CD4-positive, alpha-beta T cell treated with Interleukin-10 for 1 hour (primary cell): ENCODE measurements at places on chromosomes 11 and 22.
A peak's percentile ranks its signal among the peaks of the same experiment; 100 is the strongest.

GRCh38 chr11:35359321-35360054 lies 59.9 kb downstream of the SLC1A2 start:
- no peak for DNase-seq

DNA sequence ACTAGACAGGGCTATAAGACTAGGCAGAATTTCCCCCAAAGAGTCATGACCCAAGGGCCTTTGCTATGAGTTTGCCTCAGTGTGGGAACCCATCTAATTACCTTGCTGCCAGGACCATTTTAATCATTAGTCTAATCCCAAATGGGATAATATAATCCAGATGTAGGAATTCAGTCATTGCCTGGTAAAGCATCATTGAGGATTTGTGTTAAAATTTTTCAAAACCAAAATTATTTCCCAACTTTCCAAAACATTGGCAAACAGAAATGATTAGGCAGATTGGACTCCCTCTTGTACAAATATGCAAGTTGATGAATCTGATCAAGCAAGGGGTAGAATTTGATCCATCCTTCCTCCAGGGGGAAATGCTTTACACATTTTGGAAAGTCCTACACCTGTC lies 16.2 kb upstream of the MMP13 start:
- no peak for DNase-seq

DNA sequence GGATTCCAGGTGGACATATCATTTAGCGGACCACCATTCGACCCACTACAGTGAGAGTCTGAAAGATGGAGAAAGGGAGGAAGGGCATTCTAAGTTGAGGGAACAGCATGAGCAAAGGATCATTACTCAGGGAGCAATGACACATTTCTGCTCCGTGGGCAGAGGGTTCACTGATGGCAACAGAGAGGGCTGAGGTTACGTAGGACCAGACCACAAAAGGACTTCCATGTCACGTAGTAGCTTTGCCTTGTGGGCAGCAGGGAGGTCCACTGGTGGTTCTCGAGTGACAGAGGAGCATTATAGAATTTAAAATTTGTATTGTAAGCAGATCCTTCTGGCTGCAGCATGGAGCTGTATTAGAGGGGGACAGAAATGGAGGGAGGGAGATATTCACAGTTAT lies 109.7 kb upstream of the NAV2 start:
- no peak for DNase-seq

DNA sequence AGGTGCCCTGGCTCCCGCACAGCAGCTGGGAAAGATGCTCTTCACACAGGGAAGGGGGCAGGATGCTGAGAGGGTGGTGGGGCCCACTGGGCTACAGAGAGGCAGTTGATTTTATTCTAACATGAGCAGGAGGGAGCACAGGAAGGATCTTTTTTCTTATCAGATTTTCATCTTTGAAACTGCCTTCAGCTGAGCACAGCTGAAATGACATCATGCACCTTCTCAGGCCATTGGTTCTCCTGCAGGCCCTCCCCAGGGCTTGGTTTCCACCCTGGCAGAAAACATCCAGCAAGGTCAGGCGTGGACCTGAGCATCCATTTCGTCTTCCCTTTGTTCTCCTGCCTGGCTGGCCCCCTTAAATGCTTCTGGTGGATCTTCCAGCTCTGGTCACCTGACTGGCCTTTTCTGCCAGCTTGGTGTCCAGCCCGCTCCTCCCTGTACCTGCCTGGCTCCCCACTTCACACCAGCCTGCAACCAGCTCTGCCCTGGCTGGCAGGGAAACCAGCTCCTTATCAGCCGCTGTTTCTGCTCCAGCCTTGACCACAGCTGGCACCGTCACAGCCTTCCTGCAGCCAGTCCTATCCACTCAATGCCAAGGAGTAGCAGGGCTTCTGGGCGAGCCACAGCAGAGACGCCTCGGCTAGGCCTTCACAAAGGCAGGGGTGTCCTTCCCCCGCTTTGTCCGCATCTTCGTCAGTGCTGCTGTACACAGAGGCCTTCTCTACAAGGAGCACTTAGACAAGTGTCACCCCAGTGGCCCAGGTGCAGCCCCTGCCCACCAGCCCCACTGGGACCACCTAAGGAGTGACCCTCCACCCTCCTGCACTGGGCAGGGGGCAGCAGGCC lies 36.5 kb downstream of the TOM1 start:
- no peak for DNase-seq

- DNase-seq, result no peak
These were observed 3.7 kb downstream of the PPM1F start for GRCh38 chr22:21948824-21949568.

- no peak for DNase-seq
These were observed 21.0 kb upstream of the UVRAG start for GRCh38 chr11:75793966-75794365.

DNA sequence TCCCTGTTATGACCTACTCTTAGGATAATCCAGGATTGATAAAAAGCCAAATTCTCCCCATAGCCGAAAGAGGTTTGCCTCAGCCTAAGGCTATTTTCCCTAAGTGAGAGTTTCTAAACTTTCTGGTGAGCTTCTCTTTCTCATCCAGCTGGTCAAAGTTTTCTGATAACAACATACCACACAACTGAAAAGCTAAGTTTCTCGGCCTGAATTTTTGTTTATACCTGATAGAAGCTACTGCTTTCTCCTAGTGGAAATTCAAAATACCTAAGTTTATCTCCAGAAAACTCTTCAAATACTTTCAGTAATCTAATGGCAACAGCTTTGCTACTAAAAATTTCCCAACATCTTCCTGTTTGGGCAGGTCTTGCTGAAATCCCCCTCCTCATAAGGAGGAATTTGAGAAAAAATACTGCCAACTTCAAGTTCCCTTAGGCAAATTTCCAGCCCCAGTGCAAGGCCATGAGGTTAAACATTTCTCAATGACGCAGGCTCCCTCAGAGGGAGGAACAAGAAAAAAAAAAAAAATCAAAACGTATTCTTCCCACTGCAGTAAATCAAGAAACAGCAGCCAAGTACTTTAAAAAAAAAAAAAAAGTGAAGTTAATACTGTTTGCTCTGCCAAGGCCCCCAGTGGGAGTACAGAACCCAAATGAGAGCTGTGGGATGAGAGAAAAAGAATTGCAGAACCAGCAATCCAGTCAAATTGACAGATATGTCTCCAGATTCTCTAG lies 127.0 kb downstream of the MRTFA start:
- DNase-seq, result no peak

DNA sequence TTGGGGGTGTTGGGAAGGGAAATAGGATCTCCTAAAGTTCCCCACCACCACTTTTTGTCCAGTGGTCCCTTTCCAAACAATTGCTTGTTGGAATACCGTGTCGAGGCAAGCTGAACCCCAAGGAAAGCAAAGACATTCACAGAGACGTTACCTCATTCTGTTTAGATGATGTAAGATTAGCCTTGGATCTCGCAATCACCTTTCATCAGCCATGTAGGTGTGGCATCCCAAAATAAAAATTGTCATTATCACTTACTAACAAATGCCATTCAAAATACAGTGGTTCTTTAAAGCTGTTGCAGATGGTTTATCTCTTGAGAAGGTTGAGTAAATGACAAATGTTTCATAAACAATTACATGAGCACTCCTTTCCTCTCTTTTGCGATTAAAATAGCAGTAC lies 86.5 kb upstream of the SLC25A18 start:
- no peak for DNase-seq

DNA sequence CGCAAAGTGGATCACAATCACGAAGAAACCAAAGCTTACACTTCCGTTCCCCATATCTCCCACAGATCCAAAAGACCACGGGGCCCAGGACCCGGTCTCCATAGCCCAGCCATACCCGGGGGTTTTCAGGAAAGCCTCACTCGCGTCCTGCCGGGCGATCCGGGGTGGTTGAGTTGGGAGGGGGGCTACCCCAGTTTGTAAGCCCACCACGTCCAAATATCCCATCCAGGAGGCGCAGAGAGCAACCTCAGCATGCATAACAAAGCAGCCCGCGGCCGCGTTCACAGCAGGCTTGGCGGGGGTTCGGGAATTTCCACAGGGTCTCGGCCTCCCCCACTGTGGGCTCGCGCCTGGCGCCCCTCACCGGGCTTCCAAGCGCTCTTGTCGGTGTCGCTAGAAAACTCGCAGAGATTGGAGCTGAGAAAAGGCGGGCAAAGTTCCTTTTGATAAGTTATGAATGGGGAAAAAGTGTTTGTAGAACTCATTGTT lies 9.5 kb downstream of the SDF2L1 start:
- no peak for DNase-seq

DNA sequence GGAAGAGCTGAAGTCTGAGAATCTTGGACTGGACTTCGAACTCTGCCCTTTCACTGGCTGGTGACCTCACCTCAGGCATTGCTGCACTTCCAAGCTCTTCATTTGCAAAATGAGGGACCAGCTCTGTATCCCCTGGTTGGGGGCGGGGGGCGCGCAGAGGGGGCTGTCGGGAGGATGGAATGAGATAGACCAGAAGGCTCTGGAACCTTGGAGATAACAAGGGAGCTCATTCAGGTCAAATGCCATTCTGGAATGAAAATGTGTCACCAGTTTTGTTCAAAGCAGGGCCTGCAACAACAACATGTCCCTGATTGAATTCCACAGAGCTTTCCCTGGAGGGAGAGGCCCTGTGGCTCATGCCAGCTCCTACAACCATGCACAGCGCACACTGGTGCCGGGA lies 370.5 kb downstream of the MN1 start:
- no peak for DNase-seq

DNA sequence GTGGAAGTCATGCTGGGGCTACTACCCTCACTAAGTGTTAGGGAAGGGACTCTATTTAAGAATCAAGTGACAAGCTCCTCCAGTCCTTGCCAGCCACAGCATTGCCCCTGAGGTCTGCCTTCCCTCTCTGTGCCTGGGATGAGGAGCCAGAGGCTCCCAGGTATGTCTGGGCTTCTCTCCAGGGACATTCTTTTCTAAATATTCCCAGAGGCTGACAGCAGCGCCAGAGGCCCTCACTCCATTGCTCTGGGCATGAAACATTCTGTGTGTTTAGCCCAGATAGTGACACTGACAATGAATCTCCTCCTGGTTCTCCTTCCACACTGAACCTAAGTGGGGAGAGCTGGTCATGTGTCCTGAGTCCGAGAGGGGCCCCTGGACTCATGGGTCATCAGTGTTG lies 2.2 kb downstream of the OR51E1 start:
- no peak for DNase-seq

- no peak for DNase-seq
These were observed 18.5 kb upstream of the SPON1 start for GRCh38 chr11:13944016-13944415.

- no peak for DNase-seq
These were observed 12.3 kb downstream of the LTO1 start for GRCh38 chr11:69662806-69663205.

GRCh38 chr11:68125164-68125563 lies 4.0 kb upstream of the CHKA start:
- no peak for DNase-seq

DNA sequence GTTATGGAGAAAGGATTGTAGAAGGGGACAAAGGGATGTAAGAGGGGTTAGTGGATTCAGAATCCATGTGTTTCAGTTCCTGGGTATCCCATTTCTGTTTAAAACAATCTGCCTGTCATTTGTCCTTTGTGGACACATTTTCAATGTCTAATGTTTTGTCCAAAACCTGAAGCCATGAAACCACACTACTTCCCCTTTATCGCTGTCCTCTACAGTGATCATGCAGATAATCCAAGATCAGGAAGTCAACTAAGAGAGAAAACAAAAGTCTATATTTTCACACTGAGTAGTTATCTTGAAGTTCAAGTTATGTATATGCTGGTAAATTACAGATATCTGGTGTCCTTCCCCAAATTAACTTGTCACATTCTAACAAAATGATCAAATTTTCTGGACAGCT lies 457.0 kb downstream of the NTM start:
- DNase-seq, result no peak

- no peak for DNase-seq
These were observed 4.1 kb downstream of the ROBO3 start for GRCh38 chr11:124869331-124869730.

DNA sequence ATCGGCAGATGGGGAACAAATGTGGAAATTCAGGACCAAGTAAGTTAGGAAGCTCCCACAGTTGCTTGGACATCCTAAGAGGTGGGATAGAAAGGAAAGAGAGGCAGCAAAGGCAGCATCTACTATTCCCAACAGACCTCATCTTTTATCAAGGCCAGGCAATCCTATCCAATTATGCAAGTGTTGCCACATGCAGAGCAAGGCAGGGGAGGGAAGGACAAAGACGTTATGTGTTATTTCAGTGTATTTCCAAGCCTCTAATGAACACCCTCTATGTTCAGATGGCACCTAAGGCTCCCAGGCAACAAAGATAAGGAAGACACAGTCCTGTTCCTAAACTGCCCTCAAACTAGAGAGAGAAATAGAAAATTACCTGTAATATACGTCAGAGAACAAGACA lies 9.2 kb downstream of the TIGD3 start:
- no peak for DNase-seq

GRCh38 chr11:65208785-65209710 lies 27.3 kb downstream of the CAPN1 start:
- DNase-seq, result no peak

GRCh38 chr11:128689591-128689947 lies 4.3 kb upstream of the FLI1 start:
- no peak for DNase-seq

- DNase-seq, result no peak
These were observed 6.8 kb downstream of the CABP7 start for GRCh38 chr22:29726512-29727130.

- no peak for DNase-seq
These were observed 3.1 kb upstream of the CTSD start for GRCh38 chr11:1766719-1767398.

DNA sequence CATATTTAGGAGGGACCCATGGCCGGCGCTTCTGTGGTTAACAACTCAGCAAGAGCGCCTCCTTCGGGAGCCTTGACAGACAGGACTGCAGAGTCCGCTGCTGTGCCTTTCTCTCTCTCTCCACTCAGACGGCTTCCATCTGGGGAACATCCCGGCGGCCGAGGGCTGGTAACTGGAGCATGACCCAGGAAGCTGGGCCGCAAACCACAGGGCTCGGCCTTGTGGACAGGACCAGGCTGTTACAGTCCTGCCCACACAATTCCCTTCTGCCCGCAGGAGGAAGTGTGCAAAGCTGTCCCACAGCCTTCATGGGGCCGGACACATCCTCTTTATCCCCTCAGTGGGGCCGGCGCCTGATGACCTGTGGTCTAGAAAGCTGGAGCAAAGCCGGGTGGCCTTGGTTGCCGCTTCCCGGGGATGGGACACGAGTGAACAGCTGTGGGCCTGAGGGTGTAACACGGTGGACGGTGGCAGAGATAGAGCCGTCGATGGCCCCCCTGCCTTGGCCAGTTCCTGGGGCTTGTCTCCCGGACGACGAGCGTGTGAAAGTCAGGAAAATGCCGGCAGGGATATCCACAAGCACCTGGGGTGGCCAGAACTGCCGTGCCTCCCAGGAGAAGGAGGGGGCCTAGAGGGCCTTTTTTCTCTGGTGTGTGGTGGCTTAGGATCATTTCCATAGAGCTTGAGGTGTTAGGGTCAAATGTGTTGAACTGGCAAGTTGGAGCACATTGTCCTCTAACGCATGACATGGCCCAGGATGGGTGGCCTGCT lies 50.1 kb downstream of the FBLN1 start:
- DNase-seq, result no peak

DNA sequence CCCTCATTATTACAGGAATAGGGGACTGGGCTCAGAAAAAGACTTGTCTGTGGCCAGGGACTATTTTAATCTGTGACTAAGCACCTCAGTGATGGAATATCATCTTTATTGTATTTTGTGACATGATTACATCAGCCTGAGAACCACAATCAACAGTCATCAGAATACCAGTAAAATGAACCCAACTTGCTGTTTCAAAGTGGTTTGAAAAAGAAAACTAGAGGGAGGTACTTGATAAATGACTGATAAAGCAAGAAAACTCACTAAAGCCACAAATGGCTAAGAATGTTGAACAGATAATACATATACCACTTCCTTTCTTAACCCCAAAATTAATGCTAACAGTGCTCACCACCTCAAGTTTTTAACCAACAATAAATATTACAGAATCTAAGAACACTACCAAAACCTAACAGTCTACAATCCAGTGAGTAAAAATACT lies 155.7 kb downstream of the ATG16L2 start:
- DNase-seq, result peak; percentile 42
